Activated CD8-positive, alpha-beta memory T cell treated with anti-CD3 and anti-CD28 coated beads, Interleukin-2, amount 10 ng/mL, durations not matched to agents 7 days and 5 days (primary cell): ENCODE measurements at places on chromosomes 5 and 9. TPM values are rescaled to one million over a fixed set of nuclear protein-coding genes. Genes with fewer than 3 reads are reported as not detected.

GRCh38 chr5:72157625-72157962 is 50.3 kb downstream of the MAP1B start:
- no peaks in the 10 kb centered on the region for H3K4me1 ChIP-seq
- DNase-seq = no peak
- H3K36me3 ChIP-seq = no peaks in the 10 kb centered on the region
- no peak overlapping the region for H3K27ac ChIP-seq
- peaks cover 54% of the 10 kb centered on the region for H3K27me3 ChIP-seq
- no peak overlapping the region for H3K4me3 ChIP-seq

- no peaks in the 10 kb centered on the region for H3K36me3 ChIP-seq
- no peak for DNase-seq
- peaks cover 5% of the 10 kb centered on the region for H3K27me3 ChIP-seq
- no peak overlapping the region for H3K27ac ChIP-seq
Measured at GRCh38 chr5:151699071-151699901, 12.6 kb upstream of the SPARC start.

GRCh38 chr9:4038182-4038723 is 261.6 kb downstream of the GLIS3 start:
- H3K27ac ChIP-seq = no peak overlapping the region
- no peak for DNase-seq
- H3K27me3 ChIP-seq = peaks cover 5% of the 10 kb centered on the region
- no peaks in the 10 kb centered on the region for H3K36me3 ChIP-seq
- H3K4me1 ChIP-seq = no peaks in the 10 kb centered on the region
- no peak overlapping the region for H3K4me3 ChIP-seq

Gene SLC23A1
- total RNA-seq = 2.5 TPM

Gene AK6
- total RNA-seq = 49.1 TPM

Gene DND1
- total RNA-seq = 2.9 TPM
